ENCODE measurements at places on chromosomes 5 and 9.

- DNase-seq = no peak
Observed at GRCh38 chr5:31193591-31194467, at the start of gene CDH6. Gene CDH6, plus strand, starts transcription at chr5:31193686. Its CDS starts 73,788 bp downstream, at chr5:31267474.

- no peak for DNase-seq
Observed at GRCh38 chr5:60604771-60605170, 95.2 kb downstream of the DEPDC1B start.

GRCh38 chr5:96683392-96683791 is 21.2 kb downstream of the CAST start:
- DNase-seq = no peak

DNA sequence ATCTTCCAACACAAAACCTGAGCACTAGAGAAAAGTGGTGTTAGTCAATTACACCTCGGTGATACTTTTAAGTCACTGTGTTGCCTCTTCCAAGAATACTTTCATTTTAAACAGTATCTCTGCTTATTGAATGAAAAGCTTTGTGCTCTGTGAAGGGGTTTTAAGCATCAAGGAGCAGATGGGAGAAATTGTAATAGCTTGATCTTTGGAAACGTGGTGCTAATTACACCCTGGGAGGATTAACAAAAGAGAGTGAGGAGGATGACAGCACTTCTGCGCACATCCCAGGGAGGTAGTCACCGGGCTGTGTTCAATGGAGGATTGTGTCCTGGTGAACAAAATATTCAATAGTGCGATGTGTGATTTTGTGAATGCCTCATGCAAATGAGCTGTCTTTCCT is 477.4 kb upstream of the ADAMTS16 start:
- no peak for DNase-seq

GRCh38 chr5:134409321-134409720 is 2.4 kb downstream of the CDKN2AIPNL start:
- DNase-seq = no peak

DNA sequence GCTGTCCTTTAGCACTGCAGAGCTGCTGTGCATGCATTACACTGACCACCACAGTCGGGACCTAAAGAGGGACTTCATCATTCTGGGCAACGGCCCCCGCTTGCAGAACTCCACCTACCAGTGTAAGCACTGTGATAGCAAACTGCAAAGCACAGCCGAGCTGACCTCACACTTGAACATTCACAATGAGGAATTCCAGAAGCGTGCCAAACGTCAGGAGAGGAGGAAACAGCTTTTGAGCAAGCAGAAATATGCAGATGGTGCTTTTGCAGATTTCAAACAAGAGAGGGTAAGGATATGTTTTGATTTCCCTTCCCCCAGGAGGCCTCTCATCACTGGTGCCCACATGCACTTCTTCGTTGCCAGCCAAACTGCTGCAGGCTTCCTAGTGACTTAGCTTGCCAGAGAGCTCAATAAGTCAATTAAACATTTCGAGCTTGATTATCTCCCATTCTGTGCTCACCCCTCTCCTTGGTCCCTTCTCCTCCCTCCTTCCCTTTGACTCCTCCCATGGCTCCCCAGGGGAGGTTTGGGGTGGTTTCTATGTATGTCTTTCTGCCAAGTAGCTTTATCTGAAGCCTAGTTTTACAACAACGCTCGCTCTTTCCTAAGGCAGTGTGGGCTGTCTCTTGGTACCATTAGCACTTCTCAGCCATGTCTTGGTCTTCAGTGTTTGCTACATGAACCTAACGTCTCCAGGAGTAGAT is 66.7 kb downstream of the ZNF462 start:
- no peak for DNase-seq

DNA sequence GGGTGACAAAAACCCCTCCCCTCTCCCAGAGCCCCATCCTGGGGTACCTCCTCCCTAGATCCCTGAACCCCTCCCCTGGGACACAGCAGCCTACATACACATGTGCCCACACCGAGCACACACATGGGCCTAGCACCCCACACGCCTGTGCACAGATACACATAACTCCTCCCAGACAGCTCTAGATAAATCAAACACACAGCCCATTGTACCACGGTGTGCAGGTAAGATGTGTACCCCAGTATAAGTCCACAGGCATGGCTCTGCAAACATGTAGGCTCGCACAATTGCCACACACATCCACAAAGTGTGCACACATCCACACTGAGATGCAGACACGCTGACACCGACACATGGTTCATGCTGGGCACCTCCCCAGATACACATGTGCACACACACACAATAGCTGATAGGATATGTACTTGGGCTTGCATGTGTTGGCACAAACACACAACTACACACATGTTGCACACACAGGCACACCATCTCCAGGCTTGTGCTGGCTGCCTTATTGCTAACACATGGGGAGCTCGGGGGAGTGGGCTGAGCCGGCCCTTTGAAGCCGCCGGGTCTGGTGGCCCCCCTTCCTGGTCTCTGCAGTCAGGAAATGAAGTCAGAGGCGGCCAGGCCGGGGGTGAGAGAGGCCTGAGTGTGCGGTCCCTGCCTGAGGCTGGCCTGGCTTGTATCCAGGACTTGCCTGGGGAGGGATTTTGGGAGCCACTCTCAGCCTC is 30.2 kb downstream of the GOLGA2 start:
- DNase-seq = no peak

DNA sequence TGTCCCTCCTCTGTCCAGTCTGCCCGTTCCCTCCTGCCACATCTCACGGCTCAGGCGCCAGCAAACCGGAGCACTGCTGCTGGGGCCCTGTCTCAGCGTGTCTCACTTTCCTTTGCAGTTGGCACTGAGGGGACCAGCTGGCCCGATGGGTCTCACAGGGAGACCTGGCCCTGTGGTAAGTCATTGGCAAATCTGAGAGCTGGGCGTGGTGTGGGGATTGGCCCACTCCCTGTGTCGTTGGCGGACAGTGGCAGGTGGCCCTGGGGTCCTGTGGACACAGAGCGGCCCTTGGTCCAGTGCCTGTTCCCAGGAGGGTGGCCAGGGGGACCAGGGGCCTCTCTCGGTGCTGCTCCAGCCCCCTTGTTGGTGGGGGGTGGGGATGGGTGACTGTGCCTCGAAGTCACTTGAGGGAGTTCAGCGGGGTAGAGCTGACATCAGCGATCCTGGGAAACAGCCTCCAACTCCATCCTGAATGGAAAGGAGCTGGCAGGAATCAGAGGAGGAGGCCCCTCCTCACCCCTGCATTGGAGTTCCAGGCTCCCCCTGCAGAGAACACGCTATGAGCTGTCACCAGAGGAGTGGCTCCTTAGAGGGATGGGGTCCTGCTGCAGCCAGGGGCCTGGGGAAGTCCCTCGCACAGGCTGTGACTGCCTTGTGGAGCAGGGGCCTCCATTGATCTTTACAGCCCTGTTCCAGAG is 111.0 kb downstream of the COL5A1 start:
- no peak for DNase-seq

DNA sequence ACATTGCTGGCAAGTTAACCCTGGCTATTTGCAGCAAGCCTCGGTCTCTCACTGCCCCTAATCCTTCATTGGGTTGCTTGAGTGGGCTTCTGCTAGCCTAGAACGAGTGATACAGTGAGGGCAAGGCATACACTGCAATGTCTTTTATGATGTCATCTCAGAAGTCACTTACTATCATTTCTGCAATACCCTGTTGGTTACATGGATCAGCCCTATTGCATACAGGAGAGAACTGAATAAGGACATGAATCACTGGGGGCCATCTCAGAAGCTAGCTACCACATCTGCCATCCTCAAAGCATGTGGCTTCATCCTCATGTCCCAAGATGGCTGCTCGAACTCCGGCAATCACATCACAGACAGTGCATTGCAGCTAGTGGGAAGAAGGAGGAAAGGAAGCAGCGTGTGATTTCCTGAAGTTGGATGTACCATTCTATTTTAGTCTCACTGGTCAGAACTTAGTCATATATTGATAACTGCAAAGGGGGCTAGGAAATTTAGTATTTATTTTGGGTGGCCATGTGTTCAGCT is 33.3 kb upstream of the CDKN2AIPNL start:
- no peak for DNase-seq

GRCh38 chr5:110899566-110900412 is 161.0 kb downstream of the SLC25A46 start:
- DNase-seq = no peak

DNA sequence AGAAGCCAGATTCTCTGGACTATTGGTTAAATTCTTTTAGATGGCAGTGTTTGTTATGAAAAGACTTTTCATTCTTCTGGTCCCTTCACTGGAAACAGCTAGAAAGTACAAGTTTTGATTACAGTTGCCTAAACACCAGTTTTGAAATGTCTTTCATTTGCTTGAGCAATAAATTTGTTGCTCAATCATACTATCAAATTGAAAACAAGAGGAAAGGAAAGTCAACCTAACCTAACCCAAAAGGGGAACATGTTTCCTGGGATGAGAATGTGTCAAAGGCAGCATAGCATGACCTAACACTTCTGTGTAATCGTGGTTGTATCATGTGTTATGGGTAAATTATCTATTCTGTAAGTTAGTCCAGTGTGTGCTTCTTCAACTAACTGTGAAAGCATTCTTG is 213.2 kb downstream of the TMC1 start:
- no peak for DNase-seq

- DNase-seq = no peak
Observed at GRCh38 chr5:174344335-174344734, 298.8 kb downstream of the NSG2 start.

DNA sequence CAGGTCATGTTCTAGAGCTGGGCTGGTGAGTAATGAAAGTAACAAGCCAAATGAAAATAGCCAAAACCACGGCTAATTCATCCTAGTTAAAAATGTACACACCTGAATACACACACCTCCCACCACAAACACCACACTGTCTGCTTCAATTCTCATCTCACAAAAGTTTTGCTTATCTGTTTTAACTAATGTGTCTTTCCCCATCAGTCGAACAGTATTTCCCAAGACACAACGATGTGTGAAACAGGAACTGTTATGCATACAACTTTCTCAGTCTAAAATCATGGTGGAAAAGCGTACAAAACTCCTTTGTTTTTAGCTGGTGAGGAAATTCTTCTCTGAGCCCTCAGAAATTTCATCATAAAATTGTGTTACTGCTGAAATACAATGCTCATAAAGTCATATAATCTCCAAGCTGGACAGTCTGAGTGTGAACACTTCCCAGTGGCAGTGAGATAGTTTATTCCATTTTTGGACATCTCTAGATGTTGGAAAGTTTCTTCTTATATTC is 242.4 kb downstream of the EFNA5 start:
- DNase-seq = no peak

- DNase-seq = no peak
Observed at GRCh38 chr9:69265891-69266290, 59.1 kb upstream of the ENTREP1 start.

GRCh38 chr9:131752231-131752884 is 12.5 kb upstream of the RAPGEF1 start:
- DNase-seq = no peak

DNA sequence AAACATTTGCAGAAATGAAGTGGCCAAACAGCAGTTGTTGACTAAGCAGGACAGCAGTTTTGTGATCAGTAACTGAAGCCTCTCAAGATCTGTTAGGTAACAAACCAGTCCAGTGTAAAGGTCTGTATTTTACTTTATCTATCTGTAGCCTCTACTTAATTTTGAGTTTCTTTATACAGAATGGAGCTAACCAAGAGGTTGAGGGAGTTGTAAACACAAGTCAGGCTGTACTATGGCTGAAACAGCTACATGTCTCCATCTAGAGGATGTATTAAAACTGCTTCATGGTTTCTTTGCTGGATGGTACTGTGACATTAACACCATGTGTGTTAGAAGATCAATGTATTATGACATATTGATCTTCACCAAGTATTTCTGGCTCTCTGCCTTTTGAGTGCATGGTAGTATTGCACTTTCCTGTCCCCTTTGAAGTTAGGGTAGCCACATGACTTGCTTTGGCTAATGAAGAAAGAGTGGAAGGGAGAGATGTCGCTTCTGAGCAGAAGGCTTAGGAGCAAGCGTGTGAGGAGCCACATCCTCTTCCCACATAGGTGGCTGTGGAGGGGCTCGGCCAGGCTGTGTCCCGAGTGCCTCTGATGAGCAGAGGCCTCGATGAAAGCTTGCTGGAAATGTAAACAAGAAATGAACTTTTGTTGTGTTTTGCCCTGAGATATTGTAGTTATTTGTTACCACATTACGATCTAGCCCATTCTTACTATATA is 105.6 kb upstream of the PCA3 start:
- DNase-seq = no peak

DNA sequence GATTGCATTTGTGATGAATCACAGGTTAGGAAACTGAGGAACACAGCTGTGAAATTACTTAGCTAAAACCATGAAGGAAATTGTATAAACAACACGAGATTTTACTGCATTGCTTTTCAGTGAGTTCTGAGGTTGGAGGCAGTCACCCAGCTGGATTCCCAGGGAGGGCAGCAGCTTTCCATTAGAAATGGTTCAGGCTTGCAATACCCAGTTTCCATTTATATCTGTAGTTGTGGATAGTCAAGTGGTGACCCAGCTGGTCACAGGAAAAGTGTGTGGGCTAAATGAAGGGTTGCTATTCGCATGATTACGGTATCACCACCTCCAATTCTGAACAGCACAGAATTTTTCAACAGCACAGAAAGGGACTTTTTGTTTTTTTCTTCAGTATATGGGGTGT is 34.3 kb upstream of the SPATA31D4 start:
- no peak for DNase-seq

- DNase-seq = no peak
Observed at GRCh38 chr5:142290577-142291299, 34.1 kb downstream of the SPRY4 start.

- DNase-seq = no peak
Observed at GRCh38 chr9:14111696-14112095, 202.2 kb downstream of the NFIB start.

DNA sequence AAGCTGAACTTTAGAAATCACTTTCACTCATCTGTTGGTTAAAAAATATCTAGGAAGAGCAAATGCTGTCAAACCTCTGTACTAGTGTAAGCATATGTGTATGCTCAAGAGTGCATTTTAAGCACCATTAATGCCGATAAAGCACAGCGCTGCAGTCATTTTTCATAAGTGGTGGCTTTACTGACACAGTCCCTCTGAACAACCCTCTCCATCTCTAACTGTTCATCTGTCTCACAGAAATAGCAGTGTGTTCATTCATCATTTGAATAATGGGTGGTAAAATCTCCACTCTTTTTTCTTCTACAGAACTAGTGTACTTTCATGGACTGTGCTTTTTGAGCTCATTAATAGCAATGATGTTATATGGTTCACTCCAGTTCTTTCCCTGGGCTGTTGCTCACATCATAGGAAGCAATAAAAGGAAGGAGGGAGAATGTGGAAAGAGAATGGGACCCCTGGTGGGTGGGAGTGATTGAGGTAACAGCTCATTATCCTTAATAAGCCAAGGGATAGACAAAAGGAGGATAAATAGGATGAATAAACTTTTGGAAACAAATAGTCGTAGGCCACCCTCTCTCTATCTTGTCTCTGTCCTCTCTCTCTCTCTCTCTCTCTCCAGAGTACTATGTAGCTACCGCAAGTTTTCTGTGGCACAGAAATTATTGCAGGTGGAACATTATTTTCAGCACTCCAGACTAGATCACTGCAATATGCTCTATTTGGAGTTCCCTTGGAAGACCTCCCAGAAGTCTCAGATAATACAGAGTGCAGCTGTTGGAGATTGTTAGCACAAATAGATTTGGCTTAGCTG is 117.9 kb upstream of the PRDM9 start:
- DNase-seq = no peak

- no peak for DNase-seq
Observed at GRCh38 chr9:127884427-127884911, 7.0 kb upstream of the AK1 start.

All from CD4-positive, alpha-beta T cell treated with Interferon gamma for 1 hour (primary cell).